ENCODE measurements at places on chromosomes 13 and 19.

DNA sequence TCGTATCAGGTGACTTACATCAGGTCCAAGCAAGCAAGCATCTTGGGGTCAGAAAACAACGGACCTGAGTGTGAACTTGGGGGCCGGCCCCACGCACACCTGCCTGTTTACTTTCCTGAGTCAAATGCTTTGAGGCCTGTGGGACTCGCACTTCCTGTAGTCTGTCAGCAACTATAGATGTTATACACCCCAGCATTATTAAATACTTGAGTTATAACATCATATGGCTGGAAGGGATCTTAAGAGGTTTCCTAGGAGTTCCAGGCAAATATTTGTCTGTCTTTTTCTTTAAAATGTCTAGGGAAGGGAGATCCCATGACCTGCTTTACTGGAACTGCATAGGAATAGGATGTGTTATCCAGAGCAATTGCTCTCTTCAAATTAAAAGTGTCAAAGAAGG lies 280.6 kb downstream of the SHISA2 start:
- no peak for DNase-seq

- DNase-seq: no peak
Observed at GRCh38 chr13:98476538-98476966, 100.4 kb downstream of the STK24 start.

DNA sequence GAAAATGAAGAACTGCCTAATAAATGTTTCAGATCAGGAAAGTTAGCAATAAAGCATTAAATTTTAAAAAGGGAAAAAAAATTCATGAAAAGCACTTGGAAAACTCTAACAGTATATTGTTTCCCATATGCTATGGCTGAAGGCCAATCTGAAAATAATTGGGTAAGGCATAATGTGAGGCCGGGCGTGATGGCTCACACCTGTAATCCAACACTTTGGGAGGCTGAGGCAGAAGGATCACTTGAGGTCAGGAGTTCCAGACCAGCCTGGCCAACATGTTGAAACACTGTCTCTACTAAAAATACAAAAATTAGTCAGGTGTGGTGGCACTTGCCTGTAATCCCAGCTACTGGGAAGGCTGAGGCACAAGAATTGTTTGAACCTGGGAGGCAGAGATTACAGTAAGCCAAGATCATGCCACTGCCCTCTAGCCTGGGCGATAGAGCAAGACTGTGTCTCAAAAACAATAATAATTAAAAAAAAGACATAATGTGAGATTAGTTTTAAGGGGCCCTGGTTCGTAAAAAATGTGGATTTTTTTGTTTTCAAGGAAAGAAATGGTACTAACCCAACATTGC lies 15.2 kb downstream of the INTS6 start:
- no peak for DNase-seq

DNA sequence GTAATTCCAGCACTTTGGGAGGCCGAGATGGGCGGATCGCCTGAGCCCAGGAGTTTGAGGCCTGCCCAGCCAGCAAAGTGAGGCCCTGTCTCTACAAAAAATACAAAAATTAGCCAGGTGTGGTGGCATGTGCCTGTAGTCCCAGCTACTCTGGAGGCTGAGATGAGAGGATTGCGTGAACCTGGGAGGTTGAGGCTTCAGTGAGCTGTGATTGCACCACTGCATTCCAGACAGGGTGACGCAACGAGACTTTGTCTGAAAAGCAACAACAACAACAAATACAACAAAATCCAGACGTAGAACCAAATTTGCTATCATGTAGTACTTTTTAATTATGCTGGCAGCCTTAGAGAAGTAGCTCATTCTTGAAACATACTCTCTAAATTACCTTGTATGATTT lies 277.1 kb downstream of the KLF5 start:
- no peak for DNase-seq

- DNase-seq: no peak
Observed at GRCh38 chr19:50496189-50497021, 14.6 kb downstream of the JOSD2 start.

DNA sequence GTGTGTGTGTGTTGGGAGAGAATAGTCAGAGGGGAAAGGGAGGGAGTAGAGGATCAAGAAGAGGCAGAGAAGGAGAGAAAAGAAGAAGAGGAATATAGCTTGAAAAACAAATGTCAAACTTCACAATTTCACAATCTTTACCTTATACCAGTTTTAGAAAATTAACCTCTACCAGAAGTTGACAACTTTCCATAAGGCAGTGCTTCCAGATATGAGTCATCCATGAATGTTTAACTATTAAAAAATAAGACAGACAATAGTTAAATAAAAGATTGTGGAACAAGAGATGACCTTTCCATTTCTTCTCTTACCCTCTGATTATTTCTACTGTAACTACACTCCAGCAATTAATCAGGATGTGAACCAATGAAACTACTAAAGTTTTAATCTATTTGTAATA lies 229.4 kb downstream of the ITGBL1 start:
- DNase-seq: no peak

DNA sequence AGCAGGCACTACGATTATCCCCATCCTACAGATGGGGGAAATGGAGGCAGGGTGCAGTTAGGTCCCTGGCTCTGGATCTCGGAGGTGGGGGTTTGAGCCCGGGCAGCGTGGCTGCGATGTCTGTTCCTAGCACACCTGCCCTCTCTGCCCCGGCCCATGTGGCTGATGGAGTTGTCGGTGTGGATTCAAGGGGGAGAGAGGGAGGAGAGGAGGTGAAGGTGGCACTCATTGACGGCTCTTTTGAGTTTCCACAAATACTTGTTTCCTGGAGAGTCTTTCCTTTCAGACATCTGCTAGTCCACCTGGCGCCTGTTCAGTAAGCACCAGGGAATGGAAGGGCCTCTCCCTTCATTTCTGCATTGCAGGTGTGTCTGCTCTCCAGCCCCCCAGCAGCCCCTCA lies 69.9 kb downstream of the ARHGEF18 start:
- no peak for DNase-seq

DNA sequence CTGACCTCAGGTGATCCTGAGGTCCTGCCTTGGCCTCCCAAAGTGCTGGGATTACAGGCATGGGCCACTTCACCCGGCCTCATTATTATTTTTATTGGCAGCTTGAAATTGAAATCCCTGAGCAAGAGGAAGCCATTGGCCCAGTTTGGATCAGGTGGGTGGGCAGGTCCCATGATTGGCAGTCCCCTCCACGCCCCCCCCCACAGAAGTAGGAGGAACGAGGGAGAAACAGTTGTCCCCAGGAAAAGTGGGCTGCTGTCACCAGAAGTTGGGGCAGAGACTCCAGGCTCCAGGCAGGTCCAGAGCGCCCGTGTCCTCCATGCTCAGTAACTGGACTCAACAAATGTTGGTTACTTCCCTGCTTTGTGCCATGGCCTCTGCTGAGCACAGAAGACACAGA lies 70.4 kb downstream of the SIPA1L3 start:
- DNase-seq: no peak

DNA sequence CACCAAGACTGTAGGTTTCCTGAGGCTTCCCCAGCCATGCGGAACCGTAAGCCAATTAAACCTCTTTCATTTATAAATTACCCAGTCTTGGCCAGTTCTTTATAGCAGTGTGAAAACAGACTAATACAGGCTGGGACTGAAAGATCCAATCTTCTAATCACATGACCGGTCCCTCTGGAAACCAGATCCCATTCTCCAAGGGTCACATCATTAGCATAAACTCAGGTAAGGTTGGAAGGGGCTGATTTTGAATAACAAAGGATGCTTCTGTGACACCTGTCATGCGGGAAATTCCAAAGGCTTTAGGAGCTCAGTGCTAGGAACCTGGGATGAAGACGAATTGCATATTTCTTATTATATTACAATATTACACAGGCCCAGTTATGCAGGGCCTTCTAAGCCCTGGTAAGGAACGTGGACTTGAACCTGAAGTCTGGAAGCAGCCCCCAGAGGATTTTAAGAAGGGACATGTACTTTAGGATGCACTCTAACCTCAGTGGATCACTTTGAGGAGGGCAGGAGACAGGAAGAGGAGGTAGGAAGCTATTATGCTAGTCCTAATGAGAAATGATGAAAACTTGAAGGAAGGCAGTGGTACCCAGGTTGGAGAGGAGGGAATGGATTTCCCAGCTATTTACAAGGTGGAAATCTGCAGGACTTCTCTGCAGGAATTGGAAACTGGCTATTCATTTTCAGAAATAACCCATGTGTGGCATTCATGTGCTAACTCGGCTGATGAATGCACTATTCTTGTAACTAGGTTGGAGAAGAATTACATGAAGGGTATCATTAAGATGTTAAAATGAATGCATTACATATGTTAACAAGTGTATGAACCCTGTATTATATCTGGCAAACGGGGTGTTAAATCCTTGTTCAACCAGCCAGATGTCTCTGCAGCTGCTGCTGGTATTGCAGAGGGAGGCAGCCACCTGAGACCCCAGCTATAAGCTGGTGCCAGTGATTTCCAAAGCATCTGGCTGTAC lies 19.3 kb downstream of the TNFSF11 start:
- DNase-seq: no peak

GRCh38 chr19:19553670-19554069 lies 15.6 kb downstream of the CILP2 start:
- no peak for DNase-seq

- DNase-seq: peak; percentile 86
Observed at GRCh38 chr19:46413262-46414031, at the start of gene CCDC8. TSS of gene CCDC8 (minus strand) at chr19:46413564. CDS start at chr19:46412810, 754 bp downstream.

DNA sequence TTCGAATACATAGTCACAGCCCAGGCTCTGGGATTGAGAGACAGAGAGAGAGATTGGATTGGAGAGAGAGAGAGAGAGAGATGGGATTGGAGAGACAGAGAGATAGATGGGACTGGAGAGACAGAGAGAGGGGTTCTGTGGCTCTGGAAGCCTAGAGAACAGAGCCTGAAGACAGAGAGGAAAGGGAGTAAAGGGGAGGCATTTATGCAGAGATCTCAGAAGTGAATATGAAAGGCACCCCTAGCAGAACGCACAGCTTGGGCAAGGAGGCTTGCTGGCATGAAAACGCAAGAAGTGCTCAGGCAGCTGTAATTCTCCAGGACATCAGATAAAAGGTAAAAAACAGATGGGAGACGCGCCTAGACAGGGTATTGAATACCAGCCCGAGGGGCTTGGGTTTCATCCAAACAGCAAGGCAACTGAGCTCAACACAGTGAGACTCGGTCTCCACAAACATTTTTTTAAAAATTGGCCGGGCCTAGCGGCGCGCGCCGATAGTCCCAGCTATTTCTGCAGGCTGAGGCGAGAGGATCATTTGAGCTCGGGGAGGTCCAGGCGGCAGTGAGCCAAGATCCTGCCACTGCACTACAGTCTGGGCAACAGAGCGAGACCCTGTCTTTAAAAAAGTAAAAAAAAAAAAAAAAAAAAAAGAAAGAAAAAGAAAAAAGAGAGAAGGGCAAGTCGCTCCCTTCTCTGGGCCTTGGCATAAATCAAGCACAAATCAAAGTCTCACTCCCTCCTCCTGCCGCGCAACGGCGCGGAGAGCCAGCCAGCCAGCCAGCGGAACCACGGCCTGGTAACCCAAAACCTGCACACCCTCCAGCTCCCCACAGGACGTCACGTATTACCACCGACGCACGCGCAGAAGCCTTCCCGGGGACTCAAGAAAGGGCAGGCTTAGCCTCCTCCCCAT lies 774 bp upstream of the PPP2R1A start:
- peak; percentile 95 for DNase-seq

GRCh38 chr13:40790154-40790616 lies 774 bp downstream of the SLC25A15 start:
- no peak for DNase-seq

DNA sequence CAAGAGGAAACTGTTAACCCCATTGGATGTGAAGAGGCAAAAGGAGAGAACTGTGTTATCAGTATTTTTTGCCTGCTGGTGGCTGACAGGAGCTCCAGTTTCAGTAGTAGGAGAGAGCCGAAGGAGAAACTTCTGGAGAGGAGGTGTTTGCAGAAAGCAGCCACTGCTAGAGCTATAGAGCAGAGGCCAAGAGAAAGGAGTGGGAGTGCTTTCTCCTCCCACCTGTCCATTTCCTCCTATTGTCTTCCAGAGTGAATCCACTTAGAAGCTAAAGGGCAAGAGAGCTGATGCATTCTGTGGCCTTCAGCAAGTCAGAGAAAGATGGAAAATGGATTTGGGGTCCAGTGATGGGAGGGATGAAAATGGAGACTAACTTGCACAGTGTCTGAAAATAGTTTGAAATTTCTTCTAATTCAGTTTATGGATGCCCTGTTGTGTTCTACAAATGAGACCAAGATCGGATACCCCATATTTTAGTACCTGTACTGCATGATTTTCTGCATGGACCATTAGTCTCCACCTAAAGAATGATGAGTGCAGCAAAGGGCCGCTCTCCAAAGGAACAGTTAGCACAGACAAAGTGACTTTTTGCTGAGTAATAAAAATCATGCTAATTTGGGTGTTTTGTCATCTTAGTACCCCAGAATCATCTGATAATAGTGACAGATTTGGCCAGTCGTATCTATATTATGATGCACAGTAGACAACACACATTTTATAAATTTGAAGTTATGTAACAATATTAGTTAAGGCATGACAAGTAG lies 10.7 kb downstream of the HS6ST3 start:
- no peak for DNase-seq

- no peak for DNase-seq
Observed at GRCh38 chr13:38419312-38419873, 69.7 kb downstream of the UFM1 start.

- no peak for DNase-seq
Observed at GRCh38 chr13:43766725-43767124, 20.0 kb downstream of the ENOX1 start.

- no peak for DNase-seq
Observed at GRCh38 chr13:96821971-96822370, 172.3 kb downstream of the OXGR1 start.

GRCh38 chr13:45225370-45225769 lies 24.5 kb upstream of the KCTD4 start:
- no peak for DNase-seq

DNA sequence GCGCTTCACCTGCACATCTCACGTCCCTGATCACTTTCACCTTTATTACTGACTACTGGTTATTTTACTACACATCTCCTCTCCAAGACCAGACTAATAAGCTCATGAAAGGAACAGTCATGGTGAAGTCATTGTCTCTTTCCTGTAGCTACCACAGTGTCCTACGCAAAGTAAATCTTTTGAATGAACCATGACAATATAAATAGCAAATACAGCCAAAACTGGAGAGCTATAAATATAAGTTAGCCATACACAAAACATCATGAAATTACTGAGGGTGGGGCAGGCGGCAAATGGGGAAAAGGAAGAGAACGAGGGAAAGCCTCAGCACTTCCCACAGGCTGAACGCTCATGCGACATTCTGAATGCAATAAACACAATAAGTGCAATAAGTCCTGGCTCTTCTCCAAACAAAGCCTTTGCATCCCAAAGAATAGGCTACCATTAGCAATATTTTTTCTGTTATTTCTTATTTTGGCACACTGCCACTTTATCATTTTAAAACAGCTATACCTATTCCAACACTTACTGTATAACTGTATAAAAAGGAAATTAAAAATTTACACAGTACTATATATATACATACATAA lies 62.5 kb downstream of the TUBGCP3 start:
- DNase-seq: no peak

- no peak for DNase-seq
Observed at GRCh38 chr13:24243302-24243701, 66.1 kb upstream of the C1QTNF9 start.

GRCh38 chr19:13339869-13340268 lies 166.4 kb downstream of the CACNA1A start:
- no peak for DNase-seq

- DNase-seq: peak; percentile 31
Observed at GRCh38 chr19:43526884-43527859, at the start of gene ETHE1. TSS of gene ETHE1 (minus strand) at chr19:43527201. CDS start at chr19:43527177, 24 bp downstream.

GRCh38 chr19:35404879-35405622 lies 34.2 kb downstream of the GPR42 start:
- DNase-seq: no peak

All from mesothelial cell of epicardium (in vitro differentiated cells).